ENCODE measurements at places on chromosomes 16 and 17.

GRCh38 chr16:50207652-50208051, 54.5 kb downstream of the TENT4B start:
- DNase-seq = no peak

GRCh38 chr17:82592289-82592766, 55.9 kb downstream of the WDR45B start:
- DNase-seq = peak; percentile 28

DNA sequence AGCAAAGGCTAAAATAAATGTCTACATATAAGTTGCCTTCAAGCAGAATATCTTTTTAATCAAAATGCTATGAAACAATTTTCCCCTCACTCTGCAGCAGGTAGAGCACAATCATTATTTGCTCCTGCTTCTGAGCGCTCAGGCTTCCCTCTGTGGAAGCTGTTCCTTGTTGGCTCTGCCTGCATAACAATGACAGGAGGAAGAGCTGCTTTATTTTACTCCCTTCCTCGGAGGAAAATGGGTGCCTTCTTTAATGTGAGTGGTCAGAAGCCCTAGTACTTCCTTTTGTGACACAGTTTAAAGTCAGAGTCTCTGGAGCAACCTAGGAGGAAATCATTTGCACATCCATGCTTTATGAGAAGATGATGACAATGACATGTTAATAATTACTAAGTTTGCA, 492.1 kb downstream of the CDH8 start:
- DNase-seq = no peak

GRCh38 chr17:38958756-38959155, 8.4 kb downstream of the FBXO47 start:
- no peak for DNase-seq

DNA sequence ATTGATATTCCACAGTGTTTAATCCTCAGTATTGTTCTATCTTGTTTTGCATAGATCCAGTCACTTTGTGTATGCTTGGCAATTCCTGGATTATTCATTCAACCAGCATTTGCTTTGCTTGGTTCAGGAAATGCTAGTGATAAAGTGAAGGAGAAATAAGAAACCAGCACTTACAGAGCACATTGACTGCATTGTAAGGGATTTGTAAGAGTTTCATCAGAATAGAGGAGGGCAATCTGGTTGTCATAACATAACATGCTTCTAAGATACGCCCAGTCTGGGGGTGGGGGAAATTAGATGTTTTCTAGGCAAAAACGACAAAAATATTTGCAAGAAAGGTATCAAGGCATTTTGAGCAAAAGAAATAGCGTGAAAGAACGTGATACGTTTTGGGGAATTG, 40.4 kb downstream of the TNRC6A start:
- no peak for DNase-seq

DNA sequence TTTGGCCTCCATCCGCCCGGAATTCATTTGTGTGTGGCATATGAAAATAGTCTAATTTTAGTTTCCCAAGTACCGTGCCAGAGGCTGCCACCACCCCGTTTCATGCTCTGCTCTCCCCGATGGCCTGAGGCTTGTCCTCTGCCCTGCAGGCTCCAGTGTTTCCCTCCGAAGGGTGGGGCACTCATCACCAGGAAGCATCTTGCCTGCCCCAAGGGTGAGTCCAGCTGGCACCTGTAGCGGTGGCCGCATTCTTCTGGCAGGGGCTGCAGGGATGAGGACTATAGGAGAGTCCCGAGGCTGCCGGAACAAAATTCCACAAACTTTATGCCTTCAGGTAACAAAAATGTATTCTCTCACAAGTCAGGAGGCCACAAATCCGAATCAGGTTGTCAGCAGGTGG, 23.1 kb upstream of the CMIP start:
- no peak for DNase-seq

- DNase-seq = no peak
Measured at GRCh38 chr16:75029854-75030253, 31.0 kb downstream of the ZNRF1 start.

DNA sequence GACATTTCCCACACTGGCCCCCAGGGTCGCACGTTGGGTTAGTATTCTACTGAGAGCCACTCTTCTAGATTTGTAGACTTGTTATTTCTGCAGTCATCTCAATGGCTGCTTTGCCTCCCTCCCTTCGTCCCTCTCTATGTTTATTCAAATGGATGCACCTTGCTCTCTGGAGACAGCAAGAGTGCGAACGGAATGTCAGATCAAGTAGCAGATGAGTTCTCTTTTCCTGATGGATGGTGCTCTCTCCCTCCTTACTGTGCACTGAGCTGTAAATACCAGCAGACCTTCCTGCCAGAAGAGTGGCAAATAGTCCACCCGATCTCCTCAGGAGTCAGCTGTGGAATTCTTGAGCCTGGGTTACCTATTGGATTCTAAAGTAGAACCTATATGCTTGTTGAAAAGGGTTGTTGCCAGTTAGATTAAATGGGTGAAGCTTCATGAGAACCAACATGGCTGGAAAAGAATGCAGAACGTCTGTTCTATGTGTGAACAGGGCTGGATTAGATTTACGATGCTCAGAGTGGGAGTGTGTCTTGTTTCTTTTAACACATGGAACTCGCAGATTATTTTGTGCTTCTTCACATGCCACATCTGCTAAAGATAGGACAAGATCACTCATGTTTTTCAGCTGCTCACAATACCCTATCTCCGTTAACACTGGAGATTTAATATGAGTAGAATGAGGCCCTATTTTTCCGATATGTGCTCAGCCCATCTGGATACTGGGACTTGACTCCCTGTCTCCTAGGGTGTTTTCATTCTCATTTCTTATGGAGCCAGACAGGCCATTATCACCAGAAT, 6.1 kb downstream of the GNAO1 start:
- no peak for DNase-seq

DNA sequence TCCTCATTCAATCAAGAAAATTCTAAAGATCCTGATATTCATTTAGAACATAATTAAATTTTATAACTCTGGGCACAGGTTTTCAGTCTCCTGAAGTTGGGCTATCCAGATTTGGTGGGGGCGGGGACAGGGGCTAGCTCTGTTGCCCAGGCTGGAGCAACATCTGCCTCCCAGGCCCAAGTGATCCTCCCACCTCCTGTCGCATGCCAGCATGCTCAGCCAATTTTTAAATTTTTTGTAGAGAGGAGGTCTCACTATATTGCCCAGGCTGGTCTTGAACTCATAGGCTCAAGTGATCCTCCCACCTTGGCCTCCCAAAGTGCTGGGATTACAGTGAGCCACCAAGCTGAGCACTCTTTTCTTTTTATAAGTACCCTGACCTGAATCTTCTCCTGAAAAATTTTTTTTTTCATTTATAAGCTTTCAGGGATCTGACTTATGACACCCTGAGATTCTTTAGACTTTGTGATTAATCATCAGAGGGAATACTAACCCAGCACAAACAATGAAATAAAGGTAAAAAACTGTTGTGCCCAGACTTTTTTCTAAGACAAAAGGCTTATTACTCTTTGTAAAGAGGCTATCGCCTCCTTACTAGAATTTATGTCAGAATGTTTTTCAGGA, 62.6 kb downstream of the TUBD1 start:
- no peak for DNase-seq

GRCh38 chr17:66430846-66431795, 128.7 kb downstream of the PRKCA start:
- no peak for DNase-seq

DNA sequence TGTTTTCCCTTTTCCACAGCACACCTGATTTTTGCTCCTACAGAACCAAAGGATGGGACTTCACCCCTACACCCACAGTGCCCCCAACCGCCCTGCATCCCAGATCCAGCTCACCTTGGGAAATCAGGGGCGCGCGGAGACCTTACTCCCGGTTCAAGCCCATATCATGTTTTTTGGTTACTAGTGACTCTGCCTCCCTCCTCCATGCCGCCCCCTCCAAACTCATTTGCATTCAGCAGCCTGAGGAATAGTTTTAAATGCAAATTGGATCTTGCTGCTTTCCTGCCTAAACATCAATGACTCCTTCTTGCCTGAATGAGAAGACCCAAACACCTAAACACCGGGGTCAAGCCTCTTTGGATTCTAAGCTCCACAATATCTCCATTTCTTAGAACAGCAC, 331.8 kb downstream of the TMEM114 start:
- no peak for DNase-seq

GRCh38 chr16:6753553-6753952, 579.1 kb upstream of the RBFOX1 start:
- DNase-seq = no peak

Data from NCI-H82 (cell line).